IMR-90 (cell line): ENCODE measurements at places on chromosomes 12 and 14. TPM values are rescaled to one million over a fixed set of nuclear protein-coding genes. Genes with fewer than 3 reads are reported as not detected.

GRCh38 chr12:105245291-105245690 lies 9.3 kb upstream of the APPL2 start:
- DNase-seq = no peak

DNA sequence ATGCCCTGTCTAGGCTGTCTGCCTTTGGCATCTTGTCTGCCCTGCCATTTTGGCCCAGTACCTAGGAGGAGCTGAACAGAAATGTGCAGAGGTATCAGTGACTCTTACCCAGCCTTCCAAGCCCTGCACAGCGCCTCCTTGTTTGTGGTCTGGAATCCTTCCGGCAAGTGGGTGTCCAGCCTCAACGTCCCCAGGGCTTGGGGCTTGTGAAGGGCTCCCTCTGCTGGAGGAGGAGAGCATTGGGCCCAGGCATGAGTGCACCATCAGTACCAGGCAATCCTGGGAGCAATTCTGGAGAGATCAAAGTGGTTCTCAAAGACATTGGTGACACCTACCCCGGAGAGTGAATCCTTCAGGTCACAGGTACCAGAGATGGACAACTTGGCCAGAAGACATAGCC lies 2.4 kb upstream of the TCL1B start:
- no peak for DNase-seq

- no peak for DNase-seq
These were observed 96.2 kb downstream of the KICS2 start for GRCh38 chr12:64125913-64126312.

DNA sequence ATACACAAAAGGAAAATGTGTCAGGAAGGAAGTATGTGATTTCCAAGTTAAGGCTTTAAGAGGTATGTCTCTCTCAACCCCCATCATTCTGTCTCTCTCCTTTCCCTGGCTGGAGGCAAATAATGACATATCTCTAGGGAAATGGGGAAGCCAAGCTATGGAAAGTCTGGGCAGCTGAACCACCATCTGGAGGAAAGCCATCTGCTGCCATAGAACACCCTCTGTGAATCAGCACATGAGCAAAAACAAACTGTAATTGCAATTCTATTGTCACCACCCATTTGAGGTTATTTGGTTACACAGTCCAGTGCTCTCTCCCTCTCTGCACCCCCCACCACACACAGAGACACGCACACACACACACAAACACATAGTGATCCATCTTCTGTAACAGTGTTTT lies 766.2 kb downstream of the FLRT2 start:
- peak; percentile 80 for DNase-seq

KRT6C gene
- not detected in 2 replicates for total RNA-seq

ZFYVE26 gene
- total RNA-seq = 10.3 and 11.1 TPM in 2 replicates

KRT2 gene
- total RNA-seq = not detected in 2 replicates

KRT86 gene
- total RNA-seq = not detected in 2 replicates

PLXNC1 gene
- 1.1 and 1.6 TPM in 2 replicates for total RNA-seq

PLEKHG7 gene
- total RNA-seq = under 0.01 TPM in 1 of 2 replicates, not detected in the other
